ENCODE measurements at places on chromosomes 6 and 20. TPM values are rescaled to one million over a fixed set of nuclear protein-coding genes. Genes with fewer than 3 reads are reported as not detected.

GRCh38 chr6:24840187-24840586 lies 41.5 kb upstream of the ARMH2 start:
- no peak for DNase-seq

DNA sequence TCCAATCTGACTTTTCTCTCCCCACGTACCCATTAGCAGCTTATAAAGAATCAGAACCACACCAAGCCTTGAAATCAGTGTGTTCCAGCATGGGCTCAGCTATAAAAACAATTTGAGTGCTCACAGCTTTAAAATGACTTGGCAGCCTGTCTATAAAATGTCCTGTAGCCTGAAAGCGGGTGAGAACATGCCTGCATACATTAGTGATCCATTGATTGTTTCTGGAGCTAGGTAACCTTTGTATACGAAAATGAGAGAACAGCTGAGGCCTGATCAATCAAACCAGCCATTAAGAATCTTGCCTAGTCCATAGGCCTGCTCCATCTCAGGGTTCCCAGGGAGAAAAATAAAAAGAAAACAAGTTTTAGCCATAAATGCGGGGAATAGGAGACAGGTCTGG lies 245.8 kb upstream of the SULF2 start:
- DNase-seq: no peak

MCM9 gene
- total RNA-seq: 25.1 TPM

GRCh38 chr20:42747765-42748411 lies 441.8 kb downstream of the PTPRT start:
- no peak for DNase-seq

DNA sequence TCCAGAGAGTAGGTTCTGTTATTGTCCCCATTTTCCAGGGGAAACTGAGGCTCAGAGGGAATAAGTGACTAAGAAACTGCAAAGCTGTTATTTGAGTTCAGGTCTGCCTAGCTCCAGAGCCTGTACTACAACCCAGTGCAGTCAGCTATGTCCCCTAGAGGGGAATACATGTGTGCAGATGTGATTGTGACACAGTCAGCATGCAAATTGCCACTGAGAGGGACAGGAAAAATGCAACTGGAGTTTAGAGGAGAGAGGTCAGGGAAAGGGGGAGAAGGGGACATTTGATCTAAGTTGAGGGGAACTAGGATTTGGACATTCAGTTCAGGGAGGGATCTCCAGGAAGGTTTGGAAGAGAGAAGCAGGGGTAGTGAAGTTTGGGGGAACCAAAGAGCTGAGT lies 38.6 kb upstream of the EPB41L1 start:
- no peak for DNase-seq

ARMC12 gene
- total RNA-seq: 0.85 TPM

DNA sequence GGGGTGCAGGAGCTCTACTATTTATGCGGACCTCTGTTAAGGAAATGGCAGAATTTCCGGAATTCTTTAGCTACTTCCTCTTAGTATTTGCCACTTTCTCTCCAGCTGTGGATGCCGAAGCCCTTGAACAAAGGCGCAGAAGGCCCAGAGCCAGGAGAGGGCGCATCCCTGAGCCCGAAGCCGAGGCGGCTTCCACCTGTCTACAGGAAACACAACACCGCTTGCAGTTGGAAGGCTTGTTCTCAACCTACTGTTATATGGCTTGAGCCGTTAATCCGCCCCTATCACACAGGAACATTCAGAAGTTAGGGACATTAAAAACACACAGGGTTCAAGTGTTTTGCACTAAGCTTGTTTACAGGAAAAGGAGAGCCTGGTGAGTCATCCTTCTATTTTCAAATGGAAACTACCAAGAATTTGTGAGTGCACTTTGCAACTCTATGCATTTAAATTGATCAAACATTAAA lies 417.1 kb downstream of the BCKDHB start:
- no peak for DNase-seq

- DNase-seq: no peak
These were observed 62.9 kb upstream of the ARG1 start for GRCh38 chr6:131510094-131510493.

DNA sequence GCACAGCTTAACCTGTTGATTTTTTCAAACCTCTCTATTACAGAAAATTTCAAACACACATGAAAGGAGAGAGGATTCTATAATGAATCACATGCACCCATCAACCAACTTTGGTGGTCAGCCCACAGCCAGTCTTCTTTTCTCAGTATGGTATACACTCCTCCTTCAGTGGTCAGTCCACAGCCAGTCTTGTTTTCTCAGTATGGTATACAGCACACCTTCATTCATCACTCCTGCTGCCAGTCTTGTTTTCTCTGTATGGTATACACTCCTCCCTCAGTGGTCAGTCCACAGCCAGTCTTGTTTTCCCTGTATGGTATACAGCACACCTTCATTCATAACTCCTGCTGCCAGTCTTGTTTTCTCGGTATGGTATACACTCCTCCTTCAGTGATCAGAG lies 67.8 kb downstream of the SYNDIG1 start:
- DNase-seq: no peak

DNA sequence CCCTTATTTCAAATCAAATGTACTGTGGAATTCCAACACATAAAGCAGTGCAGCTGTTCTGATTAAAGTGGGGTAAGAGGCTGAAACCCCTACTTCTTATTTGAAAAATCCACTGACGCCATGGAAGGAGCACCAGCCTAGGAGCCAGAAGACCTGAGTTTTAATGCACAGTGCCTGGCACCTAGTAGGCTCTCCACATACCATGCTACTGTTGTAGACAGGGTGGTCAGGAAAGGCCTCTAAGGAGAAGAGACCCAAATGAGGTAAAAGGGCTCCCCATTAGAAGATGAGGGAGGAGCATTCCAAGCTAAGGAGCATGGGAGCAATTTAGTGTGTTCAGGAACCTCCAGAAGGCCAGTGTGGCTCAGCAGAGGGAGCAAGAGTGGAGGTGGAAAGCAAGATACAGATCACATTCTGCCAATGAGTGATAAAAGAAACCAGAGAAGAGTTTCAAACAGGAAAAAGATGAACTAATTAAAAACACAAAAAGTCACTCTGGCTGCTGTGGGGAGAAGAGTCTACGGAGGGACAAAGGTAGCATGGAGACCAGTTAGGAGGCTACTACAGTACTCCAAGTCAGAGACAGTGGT lies 11.8 kb upstream of the ZNF76 start:
- DNase-seq: no peak

IGF2R gene
- 75.0 TPM for total RNA-seq

DNA sequence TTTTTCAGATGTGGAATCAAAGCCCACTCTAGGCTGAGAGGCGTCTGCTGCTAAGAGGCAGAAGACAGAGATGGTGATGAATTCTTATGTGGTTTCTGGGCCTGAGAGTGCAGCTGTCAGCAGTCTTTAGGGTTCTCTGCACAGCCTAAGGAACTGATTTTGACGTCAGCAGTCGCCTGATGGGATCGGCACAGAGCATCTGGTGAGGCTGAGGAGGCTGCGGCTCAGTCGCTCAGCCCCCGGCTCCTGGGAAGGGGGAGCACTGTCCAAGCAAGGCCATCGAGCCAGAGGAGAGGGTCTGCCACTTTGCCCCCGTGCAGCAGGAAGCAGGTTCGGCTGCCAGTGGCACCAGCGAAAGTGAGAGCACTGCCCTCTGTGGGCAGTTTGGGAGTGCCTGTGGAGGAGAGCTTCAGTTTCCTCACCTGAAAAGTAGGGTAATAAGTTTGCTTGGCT lies 92.5 kb downstream of the TCP11 start:
- DNase-seq: peak; percentile 46

GRCh38 chr6:166763606-166764472 lies 136.8 kb upstream of the RPS6KA2 start:
- no peak for DNase-seq

- no peak for DNase-seq
These were observed 142.3 kb upstream of the SASH1 start for GRCh38 chr6:148200293-148200692.

ERVFRD-1 gene
- not detected for total RNA-seq

DNA sequence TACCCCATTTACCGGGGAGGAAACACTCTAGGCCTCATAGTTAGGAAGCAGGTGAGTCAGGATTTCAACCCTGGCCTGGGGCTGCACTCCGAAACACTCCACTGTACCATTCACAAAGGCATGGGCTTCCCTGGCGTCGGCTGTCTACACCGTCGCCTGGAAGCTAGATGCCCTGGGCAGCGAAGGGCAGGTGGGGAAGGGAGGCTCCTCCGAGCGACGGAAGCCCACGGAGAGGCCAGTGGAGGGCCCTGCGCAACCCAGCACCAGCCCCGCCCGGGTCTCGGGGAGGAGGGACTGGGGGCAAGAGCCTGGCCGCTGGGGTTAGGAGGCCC lies 16.1 kb downstream of the SDCBP2 start:
- no peak for DNase-seq

MEP1A gene
- total RNA-seq: not detected

GABRR2 gene
- total RNA-seq: 0.75 TPM

CALHM6 gene
- total RNA-seq: 23.2 TPM

DNA sequence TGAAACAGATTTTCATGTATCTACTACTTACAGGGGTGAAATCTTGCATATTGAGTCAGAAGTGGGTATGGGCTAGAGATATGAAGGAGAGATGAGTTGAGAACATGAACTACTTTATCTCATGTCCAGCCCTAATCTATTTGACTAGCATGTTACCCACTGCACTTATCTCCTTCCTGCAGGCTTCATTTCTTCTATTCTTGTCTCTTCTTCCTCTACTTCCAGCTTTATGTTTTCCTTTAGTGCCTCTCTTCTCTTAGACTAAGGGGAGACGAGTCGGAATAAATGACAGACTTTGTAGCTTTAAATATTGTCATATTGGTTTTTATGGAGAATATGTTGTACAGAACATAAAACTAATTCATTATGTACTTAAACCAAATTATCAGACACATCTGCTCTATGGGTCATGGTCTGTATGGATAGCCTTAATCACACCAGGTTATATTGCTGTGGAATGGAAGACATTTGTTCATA lies 5.3 kb downstream of the RAB32 start:
- DNase-seq: no peak

DNA sequence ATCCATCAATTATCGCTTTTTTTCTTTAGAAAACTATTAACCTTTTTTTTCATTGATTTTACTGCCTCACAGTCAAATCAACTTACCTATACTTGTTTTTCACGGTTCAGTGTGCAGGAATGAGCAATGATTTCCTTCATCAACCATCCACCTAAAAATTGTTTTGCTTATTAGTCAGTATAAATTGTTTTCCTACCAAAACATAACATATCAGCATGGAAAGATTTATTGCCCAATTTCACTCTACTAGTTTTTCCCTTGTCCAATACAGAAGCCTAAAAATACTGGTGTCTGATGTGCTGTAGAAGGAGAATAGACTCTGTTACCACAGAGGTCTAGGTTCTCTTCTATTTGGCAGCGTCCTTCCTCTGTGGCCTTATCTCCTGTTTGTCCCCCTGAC lies 558.2 kb upstream of the CITED2 start:
- no peak for DNase-seq

TMEM244 gene
- 0.83 TPM for total RNA-seq

CCDC28A gene
- total RNA-seq: 26.5 TPM

DNA sequence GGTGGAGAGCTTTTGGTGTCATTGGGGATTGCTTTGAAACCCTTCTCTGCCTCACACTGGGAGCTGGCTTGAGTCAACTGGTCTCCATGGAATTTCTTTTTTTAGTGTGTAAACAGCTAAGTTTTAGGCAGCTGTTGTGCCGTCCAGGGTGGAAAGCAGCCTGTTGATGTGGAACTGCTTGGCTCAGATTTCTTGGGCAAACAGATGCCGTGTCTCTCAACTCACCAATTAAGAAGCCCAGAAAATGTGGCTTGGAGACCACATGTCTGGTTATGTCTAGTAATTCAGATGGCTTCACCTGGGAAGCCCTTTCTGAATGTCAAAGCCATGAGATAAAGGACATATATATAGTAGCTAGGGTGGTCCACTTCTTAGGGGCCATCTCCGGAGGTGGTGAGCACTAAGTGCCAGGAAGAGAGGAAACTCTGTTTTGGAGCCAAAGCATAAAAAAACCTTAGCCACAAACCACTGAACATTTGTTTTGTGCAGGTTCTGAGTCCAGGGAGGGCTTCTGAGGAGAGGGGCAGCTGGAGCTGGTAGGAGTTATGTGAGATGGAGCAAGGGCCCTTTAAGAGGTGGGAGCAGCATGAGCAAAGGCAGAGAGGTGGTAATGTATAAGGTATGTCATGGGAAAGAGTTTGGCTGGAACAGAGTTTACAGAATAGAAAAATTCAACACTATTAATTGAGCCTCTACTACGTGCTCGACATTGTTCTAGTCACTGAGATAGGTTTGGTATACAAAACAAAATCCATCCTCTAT lies 31.2 kb downstream of the SRSF3 start:
- no peak for DNase-seq

DNA sequence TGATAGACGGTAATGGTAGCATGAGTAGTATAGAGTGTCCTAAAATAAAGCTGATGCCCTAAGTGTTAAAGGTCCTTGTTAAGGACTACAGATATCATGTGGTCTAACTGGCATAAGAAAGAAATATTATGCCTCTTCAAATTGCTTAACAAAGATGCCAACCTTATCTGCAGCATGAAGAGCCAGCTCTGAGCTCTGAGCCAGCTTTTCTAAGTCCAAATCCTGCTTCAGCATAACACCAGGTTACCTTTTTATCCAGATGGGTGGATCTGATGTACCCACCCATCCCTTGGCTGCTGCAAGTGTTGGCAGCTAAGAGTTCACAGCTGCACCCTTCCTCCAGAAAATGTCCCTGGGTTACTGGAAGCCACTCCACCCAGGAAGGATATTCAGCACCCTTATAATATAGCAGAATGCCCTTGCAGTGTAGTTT lies 83.8 kb downstream of the TENT5A start:
- no peak for DNase-seq

SEMG1 gene
- not detected for total RNA-seq

GRCh38 chr20:38985603-38986170 lies 23.5 kb downstream of the DHX35 start:
- no peak for DNase-seq

DNA sequence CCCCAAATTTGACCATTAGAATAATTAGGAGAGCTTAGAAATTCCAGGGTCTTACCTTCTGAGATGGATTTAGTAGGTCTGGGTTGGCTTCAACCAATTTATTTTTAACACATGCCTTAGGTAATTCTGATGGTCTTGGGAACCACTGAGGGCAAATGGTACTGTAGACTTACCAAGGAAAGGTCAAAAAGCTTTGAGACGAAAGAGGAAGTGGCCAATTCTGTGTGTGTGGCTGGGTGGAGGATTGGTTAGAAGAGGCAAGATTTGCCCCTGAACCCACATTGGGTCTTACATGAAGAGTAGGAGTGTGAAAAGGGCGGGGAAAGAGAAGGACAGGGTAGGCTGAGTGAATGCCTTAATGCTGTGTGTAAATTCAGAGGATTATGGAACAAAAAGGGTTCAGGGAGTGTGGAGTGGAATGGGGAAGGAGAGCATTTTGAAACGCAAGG lies 2.7 kb downstream of the ITCH start:
- peak; percentile 38 for DNase-seq

GRCh38 chr6:31216208-31216898 lies 45.9 kb upstream of the POU5F1 start:
- DNase-seq: no peak

Measured in activated naive CD8-positive, alpha-beta T cell treated with anti-CD3 and anti-CD28 coated beads, Interleukin-2, amount 10 ng/mL, durations not matched to agents 7 days and 5 days (primary cell).